ENCODE measurements at places on chromosomes 16 and 17. TPM values are rescaled to one million over a fixed set of nuclear protein-coding genes. Genes with fewer than 3 reads are reported as not detected.

CDH15 gene
- under 0.01 TPM for total RNA-seq

KRTAP9-8 gene
- not detected for total RNA-seq

TBC1D28 gene
- not detected for total RNA-seq

TP53TG3 gene
- total RNA-seq, result not detected

PLEKHH3 gene
- total RNA-seq, result 2.5 TPM

PARD6A gene
- total RNA-seq, result 5.2 TPM

SPATA22 gene
- total RNA-seq, result 0.98 TPM

NHLRC4 gene
- total RNA-seq, result 0.25 TPM

CSH2 gene
- total RNA-seq, result not detected

TP53TG3C gene
- not detected for total RNA-seq

Data from temporal lobe (tissue), 4 donors.